Stimulated activated CD4-positive, alpha-beta T cell treated with anti-CD3 and anti-CD28 coated beads, Interleukin-2, amount 100 ng/mL, for 48 hours (primary cell): ENCODE measurements at places on chromosomes 1 and 21.

DNA sequence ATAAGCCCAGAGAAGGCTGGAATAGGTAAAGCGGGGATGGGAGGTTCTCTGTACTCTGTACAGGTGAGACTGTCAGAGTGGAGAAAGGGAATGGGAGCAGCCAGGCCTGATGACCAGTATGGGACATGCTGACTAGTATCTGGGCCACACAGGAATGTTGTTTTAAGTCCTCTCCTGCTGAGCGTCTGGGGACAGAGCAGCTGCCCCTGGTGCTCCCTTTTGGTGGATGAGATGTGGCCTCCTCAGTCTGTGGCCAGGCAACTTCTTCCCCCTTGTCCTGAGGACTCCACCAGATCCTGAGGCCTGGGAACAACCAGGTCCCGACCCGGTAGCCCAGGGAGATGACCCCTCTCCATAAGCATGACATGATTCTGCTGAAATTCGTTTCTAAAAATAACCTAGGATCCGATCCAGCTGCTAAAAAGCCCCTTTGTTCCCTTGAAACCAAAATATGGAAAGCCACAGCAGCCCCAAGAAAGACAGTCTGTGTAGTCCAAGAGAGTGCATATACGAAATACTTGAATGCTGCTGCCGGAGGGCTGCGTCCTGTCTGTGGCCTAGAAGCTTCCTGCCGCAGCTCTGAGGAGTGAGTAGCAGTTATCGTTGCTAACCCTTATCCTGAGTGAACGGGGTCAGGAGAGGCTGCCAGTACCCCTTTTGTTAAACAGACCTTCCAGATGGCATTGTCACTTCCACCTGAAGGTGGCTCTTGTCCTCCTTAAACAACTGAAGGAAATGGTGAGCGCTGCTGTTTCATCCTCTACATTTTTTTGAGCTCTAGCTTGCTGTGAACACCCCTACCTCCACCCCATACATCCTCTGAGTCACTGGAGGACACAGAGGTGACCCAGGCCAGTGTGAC lies 47.1 kb downstream of the ATP2B4 start:
- peak; percentile 47 for DNase-seq

- no peak for DNase-seq
Observed at GRCh38 chr1:38942664-38943428, 1.2 kb upstream of the RHBDL2 start.

DNA sequence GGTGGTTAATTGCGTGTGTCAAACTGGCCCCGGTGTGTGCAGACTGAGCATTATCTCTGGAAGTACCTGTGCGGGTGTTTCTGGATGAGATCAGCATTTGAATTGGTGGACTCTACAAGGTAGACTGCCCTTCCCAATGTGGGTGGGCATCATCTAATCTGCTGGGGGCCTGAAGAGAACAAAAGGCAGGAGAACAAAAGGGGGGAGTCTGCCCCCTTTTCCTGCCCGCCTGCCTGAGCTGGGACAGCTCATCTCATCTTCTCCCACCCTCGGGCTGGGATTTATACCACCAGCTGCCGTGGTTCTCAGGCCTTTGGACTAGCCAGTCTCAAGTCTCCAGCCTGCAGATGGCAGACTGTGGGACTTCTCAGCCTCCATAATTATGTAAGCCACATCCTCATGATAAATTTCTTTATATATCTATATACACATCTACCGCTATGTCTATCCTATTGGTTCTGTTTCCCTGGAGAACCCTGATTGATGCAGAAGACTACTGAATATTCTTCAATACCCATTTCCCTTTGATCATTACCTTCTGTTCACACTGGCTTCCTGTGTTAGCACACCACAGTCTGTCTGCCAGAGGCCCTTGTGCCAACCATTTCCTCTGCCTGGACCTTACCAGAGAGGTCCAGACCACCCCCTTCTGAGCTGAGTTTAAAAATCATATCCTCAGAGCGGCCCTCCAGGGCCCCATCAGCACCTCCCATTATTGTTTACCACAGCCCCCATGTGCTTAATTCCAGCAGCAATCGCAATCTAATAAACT lies 25.2 kb downstream of the RCAN1 start:
- DNase-seq: no peak

DNA sequence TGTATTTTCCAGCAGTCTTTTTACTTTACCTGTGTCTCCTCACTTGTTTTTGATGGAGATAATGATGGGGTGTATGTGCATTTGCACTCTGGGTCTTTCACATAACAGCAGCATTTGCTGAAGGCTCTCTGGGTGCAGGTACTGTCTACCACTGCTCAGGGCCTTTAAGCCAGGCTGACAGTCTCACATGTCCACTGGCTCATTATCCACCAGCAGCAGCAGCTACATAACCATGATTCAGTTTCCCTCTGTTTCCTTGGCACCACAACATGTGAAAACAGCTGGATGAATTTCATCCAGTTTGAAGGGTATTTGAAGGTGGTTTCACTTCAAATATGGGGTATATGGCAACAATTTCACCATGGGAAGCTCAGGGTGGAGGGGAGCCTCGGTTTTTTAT lies 41.2 kb upstream of the ROR1 start:
- no peak for DNase-seq

DNA sequence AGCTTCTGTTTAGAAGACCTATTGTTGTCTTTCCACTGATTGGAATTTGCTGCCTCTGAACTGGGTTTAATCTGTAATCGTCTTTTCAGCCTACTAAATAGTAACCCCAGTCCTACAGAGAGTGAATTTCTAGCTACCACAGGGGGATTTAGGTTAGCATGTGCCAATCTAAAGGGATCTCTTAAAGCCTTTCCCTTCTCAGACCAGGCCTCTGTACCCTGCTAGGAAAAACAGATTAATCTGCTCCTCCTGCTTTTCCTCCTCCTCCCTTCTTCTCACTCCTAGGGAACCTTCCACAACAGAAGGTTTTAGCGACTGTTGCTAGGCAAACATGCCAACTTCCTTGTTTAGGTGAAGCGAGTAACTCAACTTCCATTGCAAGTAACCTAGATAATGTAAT lies 1.3 kb upstream of the RC3H1 start:
- no peak for DNase-seq

- DNase-seq: no peak
Observed at GRCh38 chr1:9472386-9473031, 66.8 kb upstream of the SLC25A33 start.
